ENCODE measurements at places on chromosomes 6 and 20. TPM values are rescaled to one million over a fixed set of nuclear protein-coding genes. Genes with fewer than 3 reads are reported as not detected.

Gene BAK1
- total RNA-seq = 29.9 TPM

GRCh38 chr6:170032197-170032596, 258.7 kb downstream of the DLL1 start:
- DNase-seq = no peak

DNA sequence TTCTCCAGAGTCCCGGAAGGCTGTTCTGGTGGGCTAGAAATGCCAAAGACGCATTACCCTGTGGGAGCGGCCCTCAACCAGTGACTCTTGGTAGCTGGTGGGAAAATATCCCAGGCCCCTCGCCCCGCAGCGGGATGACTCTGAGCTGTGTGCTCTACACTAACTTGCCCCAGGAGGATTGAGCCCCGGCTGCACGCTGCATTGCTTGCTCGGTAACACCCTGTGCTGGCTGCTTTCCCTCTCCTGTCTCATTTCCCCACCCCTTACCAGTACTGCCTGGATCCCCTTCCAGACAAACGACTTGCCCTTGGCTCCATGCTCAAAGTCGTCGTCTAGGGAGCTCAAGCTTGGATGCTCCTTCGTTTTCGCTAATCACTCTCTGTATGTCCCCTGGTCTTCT, 411.8 kb upstream of the SULF2 start:
- DNase-seq = no peak

Gene EYS
- 0.40 TPM for total RNA-seq

Gene TMEM63B
- 51.2 TPM for total RNA-seq

- DNase-seq = no peak
These were observed 29.4 kb upstream of the KIF3B start for GRCh38 chr20:32248043-32248442.

GRCh38 chr6:5083813-5084359, 1.3 kb upstream of the PPP1R3G start:
- no peak for DNase-seq

Gene GPLD1
- 4.7 TPM for total RNA-seq

GRCh38 chr6:139642346-139642745, 267.9 kb upstream of the CITED2 start:
- DNase-seq = no peak

- DNase-seq = peak; percentile 38
These were observed 11.4 kb upstream of the VEGFA start for GRCh38 chr6:43758617-43759050.

DNA sequence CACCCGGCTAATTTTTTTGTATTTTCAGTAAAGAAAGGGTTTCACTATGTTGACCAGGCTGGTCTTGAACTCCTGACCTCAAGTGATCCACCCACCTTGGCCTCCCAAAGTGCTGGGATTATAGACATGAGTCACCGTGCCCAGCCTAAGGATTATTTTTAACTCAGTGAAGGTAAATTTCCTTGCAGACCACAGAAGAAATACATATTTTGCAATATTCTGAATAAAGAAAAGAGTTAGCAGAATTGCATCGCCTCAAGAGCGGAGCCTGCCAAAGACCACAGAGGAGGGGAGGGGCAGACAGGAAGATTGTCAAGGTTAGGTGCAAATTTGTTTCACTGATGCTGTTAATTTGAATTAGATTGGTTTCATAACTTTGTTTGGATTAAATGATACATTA, 47.4 kb downstream of the SOD2 start:
- no peak for DNase-seq

Gene BPI
- not detected for total RNA-seq

Gene HCK
- not detected for total RNA-seq

Gene SLC32A1
- 0.09 TPM for total RNA-seq

- DNase-seq = no peak
These were observed 653.8 kb downstream of the MMUT start for GRCh38 chr6:48809245-48809644.

DNA sequence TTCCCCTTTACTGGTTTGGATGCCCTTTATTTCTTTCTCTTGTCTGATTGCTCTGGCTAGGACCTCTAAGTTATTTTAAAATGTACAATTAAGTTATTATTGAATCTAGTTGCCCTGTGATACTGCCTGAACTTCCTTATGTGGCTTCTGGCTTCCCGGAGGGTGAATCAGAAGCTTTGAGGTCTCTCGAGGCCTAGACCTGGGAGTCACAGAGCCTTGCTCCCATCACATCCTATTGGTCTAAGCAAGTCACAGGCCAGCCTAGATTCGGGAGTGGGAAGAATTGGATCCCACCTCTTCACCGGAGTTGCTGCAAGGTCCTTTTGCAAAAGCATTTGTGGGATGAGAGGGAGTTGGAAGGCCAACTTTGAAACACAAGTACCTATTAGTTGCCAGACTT, 15.2 kb downstream of the BCAS4 start:
- no peak for DNase-seq
